NCI-H460 (cell line): ENCODE measurements at places on chromosomes 1 and 21. TPM values are rescaled to one million over a fixed set of nuclear protein-coding genes. Genes with fewer than 3 reads are reported as not detected.

CTSK gene
- 2.7 and 4.5 TPM in 2 replicates for total RNA-seq

NCF2 gene
- total RNA-seq: 0.17 and 0.29 TPM in 2 replicates

RNU1-3 gene
- total RNA-seq: under 0.01 TPM in 2 replicates

DNA sequence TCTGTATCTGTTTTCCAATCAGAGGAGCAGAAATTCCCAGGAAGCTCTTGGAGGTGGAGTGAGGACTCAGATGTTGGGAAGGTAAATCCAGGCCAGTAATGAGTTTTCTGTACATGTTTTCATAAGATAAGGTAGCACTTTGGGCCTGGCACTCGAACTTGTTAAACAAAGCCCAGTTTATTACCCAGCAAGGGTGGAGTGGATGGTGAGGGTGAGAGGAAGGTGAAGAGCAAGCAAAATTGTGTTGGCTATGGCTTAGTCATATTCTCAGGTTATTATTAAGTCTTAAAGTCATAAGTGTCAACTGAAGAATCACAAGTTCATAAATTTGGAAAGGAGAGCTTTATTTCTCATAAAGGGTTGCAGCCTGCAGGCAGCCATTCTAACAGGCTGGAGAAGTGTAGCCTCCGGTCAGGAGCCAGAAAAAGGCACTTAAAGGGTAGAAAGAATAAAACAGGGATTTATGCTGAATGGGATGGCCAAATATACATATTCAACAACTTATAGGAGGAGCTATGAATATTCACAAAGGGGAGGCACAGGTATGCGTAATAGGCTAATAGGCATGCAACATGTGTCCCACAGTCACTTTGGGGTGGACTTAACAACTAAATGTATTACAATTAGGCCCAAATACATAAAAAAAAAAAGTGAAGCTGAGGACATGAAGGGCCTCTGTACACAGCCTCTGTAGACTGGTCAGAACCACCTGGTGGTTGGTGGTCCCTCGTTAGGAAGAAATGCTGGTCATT, 523.9 kb downstream of the LMO4 start:
- no peak for DNase-seq

GRCh38 chr1:112862753-112863426, 93.1 kb downstream of the SLC16A1 start:
- DNase-seq: no peak

- no peak for DNase-seq
These were observed 4.9 kb downstream of the PRCC start for GRCh38 chr1:156772222-156772621.

DNA sequence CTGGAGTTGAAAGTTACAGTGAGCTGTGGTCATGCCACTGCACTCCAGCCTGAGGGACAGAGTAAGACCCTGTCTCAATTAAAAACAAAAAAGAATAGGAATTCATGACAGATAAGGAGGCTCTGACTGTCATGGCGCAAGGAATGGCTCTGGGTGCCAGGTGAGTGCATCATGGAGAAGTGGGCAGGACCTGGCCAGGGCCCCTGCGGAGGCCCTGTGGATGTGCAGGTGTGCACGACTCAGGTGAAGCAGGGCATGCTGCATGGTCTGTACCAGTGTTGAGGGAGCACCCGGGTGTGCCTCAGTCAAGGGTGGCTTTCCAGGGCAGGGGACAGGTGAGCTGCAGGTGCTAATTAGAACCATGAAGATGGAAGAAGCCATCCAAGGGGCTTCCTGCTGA, 14.0 kb downstream of the SLC1A7 start:
- no peak for DNase-seq

GRCh38 chr1:209335178-209335577, 248.3 kb upstream of the CAMK1G start:
- peak; percentile 25 for DNase-seq

GRCh38 chr1:243230914-243231313, 24.2 kb downstream of the CEP170 start:
- peak; percentile 21 for DNase-seq

DNA sequence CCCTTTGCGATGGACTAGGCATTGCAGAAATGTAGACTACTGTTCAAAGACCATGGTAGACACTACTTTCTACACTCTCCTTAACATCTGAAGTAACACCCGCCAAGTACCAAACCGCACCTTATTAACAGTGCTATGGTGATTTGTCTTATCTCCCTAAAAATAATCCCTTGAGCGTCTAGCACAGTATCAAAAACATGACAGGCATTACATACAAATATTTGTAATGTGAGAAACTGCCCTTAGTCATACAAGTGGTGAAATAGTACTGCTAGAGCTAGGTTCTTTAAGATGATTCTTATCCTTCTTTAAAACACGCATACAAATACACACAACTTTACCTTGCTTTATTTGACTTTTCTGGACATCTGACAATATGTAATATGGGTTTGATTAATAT, 27.2 kb downstream of the PUM1 start:
- no peak for DNase-seq

GRCh38 chr1:37244083-37244480, 209.8 kb upstream of the GRIK3 start:
- DNase-seq: no peak

DNA sequence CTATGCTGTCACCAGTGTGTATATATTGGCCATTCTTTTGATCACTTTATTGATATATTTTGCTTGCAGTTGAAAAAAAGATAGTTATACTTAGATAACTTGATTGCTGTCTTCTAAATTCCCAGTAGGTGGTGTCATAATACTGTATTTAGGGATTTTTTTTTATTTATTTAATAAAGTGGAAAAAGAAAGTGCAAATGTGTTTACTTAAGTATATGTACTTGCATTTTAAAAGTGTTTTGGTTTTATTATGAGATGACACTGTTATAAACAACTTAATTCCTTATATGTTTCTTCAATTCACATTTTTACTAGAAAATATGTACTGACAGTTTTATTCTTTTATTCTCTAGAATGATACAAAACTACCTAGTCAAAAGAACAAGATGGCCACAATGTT, 164.8 kb downstream of the USP25 start:
- peak; percentile 1 for DNase-seq

GRCh38 chr1:163174524-163175437, 27.9 kb downstream of the RGS5 start:
- peak; percentile 59 for DNase-seq

DNA sequence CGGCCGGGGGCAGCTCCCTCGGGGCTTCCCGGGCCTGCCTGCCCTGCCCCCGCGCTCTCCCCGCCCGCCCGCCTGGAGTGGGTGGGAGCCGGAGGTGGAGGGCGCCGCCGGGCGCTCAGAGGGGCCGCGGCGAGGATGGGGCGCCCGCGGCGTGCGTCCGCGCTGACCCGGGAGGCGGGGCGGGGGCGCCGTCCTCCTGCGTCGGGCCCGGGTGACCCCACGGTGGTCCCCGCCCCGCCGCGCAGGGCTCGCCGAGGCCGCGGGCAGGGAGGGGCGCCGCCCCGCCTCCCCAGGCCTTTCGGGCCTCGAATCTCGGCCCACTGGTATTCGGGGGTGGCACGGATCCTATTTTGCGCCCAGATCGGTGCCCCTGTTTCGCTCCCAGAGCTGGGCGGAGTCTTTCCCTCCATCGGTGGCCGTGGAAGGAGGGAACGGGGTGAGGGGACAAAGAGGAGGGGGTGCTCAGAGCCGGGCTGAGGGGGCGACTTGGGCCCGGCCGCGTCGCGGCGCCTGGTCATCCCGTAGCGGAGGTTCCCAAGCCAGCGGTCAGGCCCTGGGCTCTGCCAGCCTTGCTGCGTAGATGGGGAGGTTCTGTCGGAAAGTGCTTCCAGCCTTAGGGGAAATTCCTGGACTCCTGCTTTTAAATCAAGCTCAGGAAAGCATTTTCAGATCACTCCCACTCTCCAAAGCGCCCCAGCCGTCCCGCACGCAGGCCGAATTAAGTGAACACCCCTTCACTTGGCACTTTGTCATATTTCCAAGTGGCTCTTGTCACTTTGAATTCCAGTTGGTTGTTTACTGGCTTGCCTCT, 545 bp downstream of the PATJ start:
- DNase-seq: no peak

GRCh38 chr1:151143057-151143435, 3.4 kb downstream of the SEMA6C start:
- DNase-seq: no peak

- DNase-seq: no peak
These were observed 197.2 kb downstream of the ADSS2 start for GRCh38 chr1:244254467-244254866.

GRCh38 chr1:167404161-167404888, 114.0 kb downstream of the CD247 start:
- no peak for DNase-seq

DNA sequence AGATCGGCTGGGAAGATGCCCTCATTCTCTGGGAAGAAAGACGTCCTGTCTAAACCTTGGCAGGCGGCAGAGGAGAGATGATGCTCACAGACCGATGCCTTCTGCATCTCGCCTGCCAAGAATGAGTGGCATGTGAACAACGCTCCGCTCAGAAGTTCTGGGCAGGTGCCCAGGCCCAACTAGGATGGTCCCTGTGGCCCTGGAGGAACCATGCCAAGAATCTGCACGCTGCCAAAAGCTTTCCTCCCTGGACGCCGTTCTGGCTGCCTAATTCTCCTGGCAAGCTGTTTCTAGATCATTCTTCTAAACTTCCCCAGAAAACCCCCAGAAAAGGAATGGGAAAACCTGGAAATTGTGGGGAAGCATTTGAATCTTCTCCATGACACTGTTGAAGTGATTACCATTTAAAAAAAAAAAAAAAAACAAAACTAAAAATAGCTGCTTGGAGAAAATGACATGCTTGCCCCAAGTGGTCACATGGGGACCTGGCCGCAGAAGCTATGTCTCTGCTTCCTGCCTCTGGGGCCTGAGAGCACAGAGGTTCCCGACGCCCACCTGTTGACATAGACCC, 440.9 kb downstream of the PRDM2 start:
- no peak for DNase-seq

GRCh38 chr1:45769261-45769932, 18.9 kb upstream of the IPP start:
- no peak for DNase-seq

DNA sequence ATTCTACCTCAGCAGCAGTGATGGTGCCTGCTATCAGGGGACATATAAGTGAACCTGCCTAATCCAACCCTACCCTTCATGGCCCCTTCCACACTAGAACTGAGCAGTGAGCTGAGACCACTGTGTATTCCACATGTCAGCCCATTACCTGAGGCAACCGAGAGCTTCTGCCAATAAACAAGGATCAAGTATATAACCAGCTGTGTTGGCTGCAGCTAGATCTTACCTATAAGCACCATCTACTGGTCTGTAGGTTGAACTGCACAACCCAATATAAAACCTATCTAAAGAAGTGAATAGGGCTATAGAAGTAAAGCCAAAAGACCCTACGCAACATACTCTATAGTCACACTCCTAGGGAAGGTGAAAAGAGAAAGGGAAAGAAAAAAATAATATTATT, 376.9 kb downstream of the HHIPL2 start:
- peak; percentile 19 for DNase-seq
